ENCODE measurements at places on chromosomes 2 and 18.
A peak's percentile ranks its signal among the peaks of the same experiment; 100 is the strongest.

DNA sequence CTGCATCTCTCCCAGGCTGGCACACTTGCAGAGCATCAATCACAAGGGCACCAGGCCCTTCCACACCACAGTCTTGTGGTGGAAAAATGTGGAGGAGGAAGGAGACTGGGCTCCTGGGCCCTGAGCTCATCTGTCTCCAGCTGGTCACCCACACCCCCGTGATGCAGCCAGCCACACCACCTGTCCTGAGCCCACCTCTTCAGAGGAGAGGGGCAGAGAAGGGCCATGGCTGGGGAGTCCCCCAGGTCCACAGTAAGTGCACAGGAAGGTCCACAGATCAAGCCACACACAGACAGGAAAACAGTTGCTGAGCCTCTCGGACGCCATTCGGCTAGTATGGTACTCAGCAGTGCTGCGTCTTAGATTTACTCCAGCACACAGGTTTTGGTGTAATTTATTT, 203.5 kb upstream of the SALL3 start:
- DNase-seq, result no peak

GRCh38 chr2:229343661-229344060, 72.6 kb upstream of the PID1 start:
- no peak for DNase-seq

DNA sequence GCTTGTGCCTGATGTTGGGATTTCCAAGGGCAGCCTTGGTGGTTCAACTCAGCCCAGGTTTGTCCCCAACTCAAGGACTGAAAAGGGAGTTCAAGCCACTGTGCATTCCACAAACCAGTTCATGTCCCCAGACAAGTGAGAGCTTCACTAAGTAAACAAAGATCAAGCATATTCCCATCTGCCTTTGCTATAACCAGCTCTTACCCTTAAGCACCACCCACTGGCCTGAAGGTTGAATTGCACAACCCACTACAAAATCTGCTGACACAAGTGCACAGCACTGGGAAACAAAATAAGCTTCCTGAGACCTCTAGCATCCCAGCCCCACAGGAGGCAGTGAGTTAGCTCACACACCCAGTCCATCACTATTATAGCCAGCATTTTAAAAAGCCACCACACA, 516.7 kb downstream of the NR4A2 start:
- no peak for DNase-seq

DNA sequence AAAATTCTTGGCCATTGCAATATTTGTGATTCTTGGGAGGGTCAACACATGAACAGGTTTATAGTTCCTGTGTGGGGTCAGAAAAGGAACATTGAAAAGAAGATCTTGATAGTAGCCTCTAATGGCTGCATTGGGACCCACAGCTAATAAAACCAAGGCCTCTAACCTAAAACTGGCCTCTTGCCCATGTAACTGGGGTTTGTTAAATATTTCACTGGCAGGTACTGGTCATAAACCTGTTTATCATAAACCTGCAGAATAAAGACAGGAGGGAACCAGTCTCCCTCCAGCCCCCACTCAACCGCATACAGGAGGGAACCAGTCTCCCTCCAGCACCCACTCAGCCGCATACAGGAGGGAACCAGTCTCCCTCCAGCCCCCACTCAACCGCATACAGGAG, 125.3 kb downstream of the PXDN start:
- DNase-seq, result no peak

DNA sequence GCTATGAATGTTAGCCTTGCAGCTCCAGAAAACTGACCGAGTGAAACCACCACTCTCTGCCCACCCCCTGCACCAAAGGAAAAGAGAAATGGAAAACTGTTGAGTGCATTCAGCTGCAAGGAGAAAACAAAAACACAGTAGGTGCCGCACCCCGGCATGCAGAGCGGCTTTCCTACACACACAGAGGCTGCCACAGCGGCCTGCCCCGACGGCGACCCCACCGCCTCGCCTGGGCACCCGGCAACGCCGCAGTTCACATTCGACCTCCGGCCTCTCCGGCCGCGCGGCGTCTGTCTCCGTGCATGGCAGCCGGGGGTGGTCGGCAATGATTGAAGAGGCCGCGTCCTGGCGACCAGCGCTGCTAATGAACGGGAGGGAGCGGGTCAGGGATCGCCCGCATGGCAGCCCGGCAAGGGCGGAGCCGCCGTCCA, 417.1 kb upstream of the SALL3 start:
- DNase-seq, result no peak

- DNase-seq, result no peak
Observed at GRCh38 chr2:16186661-16187481, 246.5 kb downstream of the MYCN start.

DNA sequence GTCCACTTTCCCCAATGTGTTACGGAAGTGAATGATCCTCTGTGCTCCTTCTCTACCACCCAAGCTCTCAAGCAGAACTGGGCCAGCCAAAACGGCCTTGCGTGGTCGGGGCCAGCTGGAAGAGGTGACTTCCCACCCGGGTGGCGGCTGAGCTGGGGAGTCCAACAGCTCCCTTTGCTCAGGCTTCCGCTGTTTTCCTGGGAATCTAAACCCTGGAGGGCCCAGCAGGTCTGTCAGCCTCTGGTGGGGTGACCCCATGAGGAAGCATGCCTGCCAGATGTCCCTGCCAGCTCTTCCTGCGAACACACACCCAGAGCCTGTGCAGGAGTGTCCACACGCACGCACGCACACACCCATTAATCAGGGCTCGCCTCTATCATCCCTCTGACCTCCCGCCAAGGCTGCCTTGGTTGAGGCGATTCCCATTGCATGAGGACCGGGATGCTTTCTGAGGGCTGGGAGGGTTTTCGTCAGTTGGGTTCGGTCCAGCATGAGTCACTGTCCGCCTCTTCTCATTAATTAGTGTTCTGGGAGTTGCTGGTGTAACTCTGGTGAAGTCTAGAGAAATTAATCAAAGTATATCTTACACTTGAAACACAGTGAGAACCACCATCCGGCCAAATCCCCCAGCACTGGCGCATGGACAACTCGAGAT, 90.6 kb downstream of the TWIST2 start:
- no peak for DNase-seq

GRCh38 chr2:176755537-176756135, 457.0 kb upstream of the HNRNPA3 start:
- no peak for DNase-seq

DNA sequence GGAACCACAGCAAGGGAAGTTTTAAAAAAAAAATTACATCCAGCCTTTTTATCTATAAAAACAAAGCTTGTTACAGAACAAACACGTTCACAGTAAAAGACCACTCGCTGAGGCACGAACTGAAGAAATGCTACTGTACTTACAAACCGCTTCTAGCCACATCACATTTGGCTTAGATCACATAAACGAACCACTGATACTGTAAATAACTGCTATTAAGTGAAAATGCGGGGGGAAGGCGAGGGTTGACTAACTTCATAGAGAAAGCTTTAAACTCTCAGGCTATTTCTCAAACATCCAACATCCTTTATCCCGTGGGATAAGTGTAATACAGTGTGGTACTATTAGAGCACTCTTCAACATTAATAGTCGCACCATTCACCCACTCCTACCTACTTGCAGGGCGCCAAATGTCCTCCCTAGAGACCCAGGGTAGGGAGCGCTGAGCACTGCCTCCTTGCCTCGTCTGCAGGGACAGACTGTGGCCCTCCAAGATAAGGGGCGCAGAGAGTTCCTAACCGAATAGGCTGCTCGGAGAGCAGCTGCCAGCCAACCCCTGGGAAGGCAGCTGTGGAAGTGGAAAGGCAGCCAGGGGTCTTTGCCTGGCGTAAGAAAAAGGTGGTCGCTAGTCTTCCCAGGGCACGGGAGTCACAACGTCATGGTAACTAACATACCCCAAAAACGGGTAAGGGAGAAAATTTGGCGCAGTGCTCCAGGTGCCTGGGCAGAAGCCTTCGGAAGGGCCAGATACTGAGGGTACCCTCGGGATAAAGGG, 854 bp downstream of the GPR155 start:
- DNase-seq, result no peak

DNA sequence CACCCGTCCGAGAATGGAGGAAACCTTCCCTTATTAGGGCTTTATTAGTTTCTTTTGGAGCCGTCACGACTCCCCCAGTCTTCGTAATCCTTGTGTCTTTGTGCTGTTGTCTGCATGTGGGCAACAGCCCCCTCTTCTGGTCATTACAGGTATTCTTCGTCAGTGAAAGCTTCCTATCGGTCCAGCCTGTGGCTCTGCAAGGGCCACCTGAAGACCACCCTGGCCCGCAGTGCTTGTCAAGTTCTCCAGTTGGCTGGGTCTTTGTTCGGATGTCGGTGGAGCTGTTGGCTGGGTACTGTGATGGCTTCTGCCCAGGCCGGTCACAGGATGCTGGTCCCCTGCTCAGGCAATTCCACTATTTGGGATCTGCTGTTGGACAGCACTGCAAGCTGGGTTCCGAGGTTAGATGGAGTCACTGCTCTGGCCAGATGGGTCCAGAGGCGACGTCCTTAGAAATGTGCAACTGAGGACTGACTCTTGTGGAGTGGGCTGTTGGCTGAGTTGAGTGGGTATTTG, 19.2 kb downstream of the E2F6 start:
- peak; percentile 16 for DNase-seq

- no peak for DNase-seq
Observed at GRCh38 chr2:190912726-190913125, 32.1 kb downstream of the GLS start.

DNA sequence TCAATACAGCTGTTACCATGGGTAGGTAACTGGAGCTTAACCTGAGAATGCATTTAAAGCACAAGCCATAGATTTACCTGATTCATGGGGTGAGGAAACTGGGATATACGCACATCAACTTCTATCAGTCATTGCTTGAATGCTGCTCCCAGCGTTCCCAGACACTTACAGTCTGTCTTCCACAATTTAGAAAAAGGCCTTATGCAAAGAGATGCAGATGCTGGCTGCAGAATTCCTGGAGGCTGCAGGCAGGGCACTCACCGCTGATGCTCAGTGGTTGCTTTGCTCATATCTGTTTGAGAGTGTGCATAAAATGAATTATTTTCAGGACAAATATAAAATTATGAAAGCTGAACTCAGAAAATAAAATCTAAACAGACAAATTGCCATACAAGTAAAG, 950.7 kb upstream of the PIK3C3 start:
- DNase-seq, result no peak

DNA sequence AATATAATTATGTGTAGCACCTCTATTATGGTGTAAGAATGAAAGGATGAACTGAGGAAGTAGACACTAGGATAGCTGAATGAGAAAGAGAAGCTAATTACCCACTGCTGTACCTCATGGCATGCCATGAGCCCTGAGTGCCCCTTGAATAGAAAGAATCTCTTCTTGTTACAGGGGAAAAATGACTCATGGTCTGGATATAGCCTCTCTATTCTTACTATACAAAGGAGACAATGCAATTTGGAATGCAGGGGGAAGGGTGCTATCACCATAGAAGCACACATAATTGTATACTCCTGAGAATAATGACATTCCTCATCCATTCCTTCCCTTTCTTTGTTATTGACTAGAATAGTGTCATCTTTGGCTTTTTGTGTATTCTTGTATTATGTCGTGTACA, 385.2 kb downstream of the CDH7 start:
- no peak for DNase-seq

DNA sequence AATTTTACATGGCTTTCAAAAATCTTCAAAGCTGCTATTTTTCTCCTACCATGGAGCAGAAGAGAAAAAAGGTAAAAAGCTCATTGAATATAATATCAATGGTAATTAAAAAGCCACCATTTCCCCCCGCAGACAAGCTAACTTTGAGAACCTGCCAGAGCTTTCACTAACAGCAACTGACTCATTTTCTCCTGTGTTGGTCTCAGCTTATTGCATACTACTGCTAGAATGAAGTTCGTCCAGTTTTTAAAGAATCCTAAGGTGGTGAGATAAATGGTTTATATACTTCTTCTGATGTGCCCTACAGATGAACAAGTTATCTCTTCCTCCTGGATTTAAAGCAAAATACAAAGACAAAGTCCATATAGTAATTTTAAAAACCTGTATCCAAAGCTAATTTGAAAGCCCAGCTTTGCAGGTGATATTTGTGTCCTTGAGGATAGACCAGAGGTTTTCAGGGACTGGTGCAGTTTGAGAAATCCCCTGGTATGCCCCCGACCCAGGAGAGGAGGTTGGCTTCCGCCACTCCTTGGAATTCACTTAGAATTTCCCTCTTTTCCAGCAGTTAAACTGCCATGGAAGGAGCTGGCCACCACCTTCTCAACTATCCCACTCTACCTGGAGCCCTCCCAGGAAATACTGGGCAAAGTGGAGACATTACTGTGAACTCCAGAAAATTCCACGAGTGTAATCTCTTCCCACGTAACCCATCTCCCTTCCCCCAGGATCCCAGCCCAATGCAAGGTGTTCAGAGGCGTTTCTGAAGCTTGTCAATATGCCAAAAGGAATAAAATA, 17.5 kb downstream of the YPEL5 start:
- no peak for DNase-seq

DNA sequence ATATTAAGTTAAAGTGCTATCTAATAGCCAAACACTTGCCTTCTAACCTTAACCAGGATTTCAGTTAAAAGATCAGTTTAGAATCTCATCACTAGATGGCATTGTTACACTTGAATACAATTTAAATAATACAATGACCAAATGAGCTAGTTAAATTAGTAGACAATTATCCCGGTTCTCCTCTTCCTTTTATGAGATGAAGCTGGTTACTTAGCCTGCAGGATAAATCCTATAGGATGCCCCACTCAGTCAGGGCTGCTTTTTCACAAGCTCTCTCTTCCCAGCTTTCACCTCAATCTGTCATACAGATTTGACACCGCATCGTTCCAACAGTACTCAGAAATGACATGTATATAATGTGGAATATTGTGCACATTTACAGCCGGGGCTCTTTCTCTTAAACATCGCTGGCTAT, 678.8 kb downstream of the KCNJ3 start:
- DNase-seq, result no peak

- no peak for DNase-seq
Observed at GRCh38 chr18:25817546-25818237, 272.7 kb downstream of the SS18 start.

GRCh38 chr2:219387306-219388120, at the start of gene DNPEP:
DNPEP (minus strand) TSS chr2:219387912; CDS start chr2:219387794, 118 bp downstream.
- DNase-seq, result peak; percentile 70

DNA sequence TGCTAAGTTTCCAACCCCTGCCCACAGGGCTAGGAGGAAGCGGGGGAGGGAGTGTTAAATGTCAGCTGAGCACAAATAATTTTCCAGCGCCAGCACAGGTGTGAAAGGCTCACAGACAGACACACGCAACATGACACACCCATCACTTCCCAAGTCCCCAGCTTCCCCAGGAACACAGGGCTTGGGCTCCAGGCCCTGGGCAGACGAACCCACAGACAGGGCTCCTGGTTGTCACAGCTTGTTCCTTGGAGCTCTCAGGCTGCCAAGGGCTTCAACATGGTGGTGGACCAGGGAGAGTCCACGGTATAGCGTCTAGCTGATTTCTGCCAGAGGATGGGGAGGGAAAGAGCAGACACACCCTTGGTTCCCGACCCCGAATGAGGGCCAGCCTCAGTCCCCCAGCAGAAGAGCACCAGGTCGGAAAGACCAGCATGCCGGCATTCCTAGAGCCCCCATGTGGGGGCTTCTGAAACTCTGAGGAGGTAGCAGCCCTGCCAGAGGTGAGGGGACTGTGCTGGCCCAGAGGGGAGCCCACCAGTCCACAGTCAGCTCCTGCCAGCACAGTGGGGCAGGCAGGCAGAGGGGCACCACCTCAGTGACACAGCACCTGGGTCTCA, 1.9 kb downstream of the DUSP2 start:
- DNase-seq, result no peak
